ENCODE measurements at places on chromosomes 1 and 21.
A peak's percentile ranks its signal among the peaks of the same experiment; 100 is the strongest.

GRCh38 chr1:237093691-237094090 is 51.7 kb downstream of the RYR2 start:
- no peak for DNase-seq

GRCh38 chr1:28909198-28909597 is 5.2 kb upstream of the EPB41 start:
- no peak for DNase-seq

- no peak for DNase-seq
Observed at GRCh38 chr1:1066403-1067283, 7.5 kb downstream of the RNF223 start.

- DNase-seq = no peak
Observed at GRCh38 chr1:178004926-178005391, 35.1 kb upstream of the SEC16B start.

- DNase-seq = no peak
Observed at GRCh38 chr1:193265716-193266115, 79.3 kb upstream of the B3GALT2 start.

- no peak for DNase-seq
Observed at GRCh38 chr1:11940260-11940921, 5.9 kb downstream of the PLOD1 start.

GRCh38 chr1:78387871-78388270 is 102.9 kb upstream of the PTGFR start:
- DNase-seq = no peak

GRCh38 chr1:220550811-220551399 is 23.0 kb downstream of the MARK1 start:
- DNase-seq = no peak

DNA sequence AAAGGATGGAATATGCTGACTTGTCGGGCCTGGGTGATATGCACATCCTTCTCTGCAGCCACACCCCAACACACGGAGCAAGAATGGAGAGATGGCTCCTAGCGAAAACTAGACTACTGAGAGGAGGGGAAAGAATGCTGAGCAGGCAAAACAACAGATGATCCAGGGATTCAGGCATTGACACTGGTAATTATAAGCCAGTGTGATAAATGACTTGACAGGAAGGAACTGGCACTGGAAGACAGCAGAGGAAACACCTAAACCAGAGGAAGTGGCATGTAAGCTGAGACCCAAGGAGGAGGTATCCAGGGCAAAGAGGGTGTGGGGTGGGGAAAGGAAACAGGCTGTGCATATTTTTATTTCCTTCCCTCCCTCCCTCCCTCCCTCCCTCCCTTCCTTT is 31.7 kb upstream of the KHDRBS1 start:
- DNase-seq = no peak

GRCh38 chr1:182003953-182004586 is 57.4 kb downstream of the ZNF648 start:
- no peak for DNase-seq

DNA sequence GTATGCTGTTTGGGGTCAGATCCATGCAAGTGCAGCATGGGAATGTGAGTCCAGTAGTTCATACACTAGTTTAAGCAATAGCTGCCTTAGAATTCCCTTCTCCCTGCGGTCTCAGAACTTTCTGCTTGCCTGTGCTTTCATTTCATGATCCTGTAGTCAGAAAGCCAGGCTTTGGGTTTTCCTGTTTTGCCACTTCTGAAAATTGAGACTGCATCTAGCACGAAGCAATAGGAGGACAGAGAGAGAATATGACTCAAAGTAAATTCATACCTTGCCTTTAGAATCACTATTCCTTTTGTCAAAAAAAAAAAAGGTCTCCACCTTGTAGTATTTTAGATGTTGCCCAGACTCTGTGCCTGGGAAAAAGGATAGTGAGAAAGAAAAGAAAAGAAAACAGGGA is 161.2 kb upstream of the SNX7 start:
- DNase-seq = no peak

DNA sequence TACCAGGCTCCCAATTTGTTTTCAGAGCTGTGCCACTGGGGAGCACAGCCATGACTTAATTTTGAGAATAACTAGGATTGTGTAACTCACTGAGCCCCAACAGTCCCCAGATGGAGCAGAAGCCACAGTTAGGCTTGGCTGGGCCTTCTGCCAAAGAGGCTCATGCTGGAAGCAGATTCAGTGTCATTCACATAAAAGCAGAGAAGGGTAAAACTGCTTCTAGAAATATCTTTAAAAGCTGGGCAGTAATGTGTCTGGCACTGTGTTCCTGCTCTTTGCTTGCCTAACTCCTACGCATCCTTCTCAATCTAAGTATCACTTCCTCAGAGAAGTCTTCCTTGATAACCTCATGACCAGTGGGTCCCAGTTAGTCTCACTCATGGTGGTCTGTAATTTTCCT is 20.3 kb downstream of the STK40 start:
- peak; percentile 80 for DNase-seq

- DNase-seq = no peak
Observed at GRCh38 chr1:200963076-200963475, 60.4 kb downstream of the KIF21B start.

DNA sequence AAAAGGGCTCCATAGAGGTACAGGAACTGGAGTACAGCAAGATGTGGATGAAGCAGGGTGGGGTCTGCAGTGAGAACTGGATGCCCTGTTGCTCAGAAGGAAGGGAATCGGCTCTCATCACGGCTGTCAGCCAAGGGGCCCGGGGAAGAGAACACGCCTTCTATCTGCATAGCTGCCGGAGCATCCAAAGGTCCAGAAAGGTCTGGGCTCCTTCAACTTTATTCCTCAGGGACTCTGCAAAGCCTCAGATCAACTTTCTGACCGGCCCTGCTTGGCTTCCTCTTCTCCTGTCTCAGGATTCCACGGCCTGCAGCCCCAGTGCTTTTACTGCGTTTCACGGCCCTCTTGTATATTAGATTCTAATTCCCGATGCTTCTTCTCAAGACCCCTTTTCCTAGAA is 34.8 kb downstream of the KRTAP19-8 start:
- no peak for DNase-seq

DNA sequence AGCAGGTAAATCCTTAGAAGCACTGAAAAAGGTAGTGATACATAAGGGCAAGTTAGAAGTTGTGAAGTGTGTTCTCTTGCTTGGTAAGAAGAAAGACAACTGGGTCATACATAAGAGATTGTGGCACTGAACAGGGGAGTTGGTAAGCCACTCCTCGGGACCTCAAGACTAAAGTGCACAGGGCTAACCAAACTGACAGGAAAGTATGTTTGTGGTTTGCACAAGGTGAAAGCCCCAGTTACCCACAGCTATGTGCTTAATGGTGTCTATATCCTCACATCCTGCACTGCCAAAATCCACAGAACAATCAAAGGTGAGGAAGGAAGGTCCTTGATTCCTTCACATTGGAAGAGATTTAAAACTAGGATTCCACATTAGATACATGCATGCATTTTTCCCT is 276.5 kb downstream of the DNM3 start:
- DNase-seq = no peak

GRCh38 chr1:84687714-84688462 is 2.4 kb downstream of the SSX2IP start:
- peak; percentile 61 for DNase-seq

GRCh38 chr1:19337289-19337688 is 25.2 kb downstream of the SLC66A1 start:
- DNase-seq = no peak

- DNase-seq = peak; percentile 44
Observed at GRCh38 chr1:11320153-11320936, 47.3 kb downstream of the UBIAD1 start.

GRCh38 chr21:32515874-32516273 is 69.4 kb downstream of the TCP10L start:
- peak; percentile 84 for DNase-seq

Measured in hematopoietic multipotent progenitor cell treated with erythropoietin and hydrocortisone succinate and interleukin-3 and kit ligand, for 6 days (in vitro differentiated cells).